HCT116 (cell line): ENCODE measurements at places on chromosomes 4 and X. TPM values are rescaled to one million over a fixed set of nuclear protein-coding genes. Genes with fewer than 3 reads are reported as not detected.

The RHOXF2B gene
- total RNA-seq, result not detected

The PLXNA3 gene
- total RNA-seq, result 89.3 TPM

The LRPAP1 gene
- total RNA-seq, result 109 TPM

The DOK7 gene
- 2.4 TPM for total RNA-seq

GRCh38 chr4:3226467-3226866, 22.5 kb upstream of the MSANTD1 start:
- H3K27me3 ChIP-seq, result no peaks in the 10 kb centered on the region
- no peak overlapping the region for H3K4me3 ChIP-seq
- H3K36me3 ChIP-seq, result peaks cover 31% of the 10 kb centered on the region
- DNase-seq, result no peak
- H3K4me1 ChIP-seq, result no peaks in the 10 kb centered on the region

DNA sequence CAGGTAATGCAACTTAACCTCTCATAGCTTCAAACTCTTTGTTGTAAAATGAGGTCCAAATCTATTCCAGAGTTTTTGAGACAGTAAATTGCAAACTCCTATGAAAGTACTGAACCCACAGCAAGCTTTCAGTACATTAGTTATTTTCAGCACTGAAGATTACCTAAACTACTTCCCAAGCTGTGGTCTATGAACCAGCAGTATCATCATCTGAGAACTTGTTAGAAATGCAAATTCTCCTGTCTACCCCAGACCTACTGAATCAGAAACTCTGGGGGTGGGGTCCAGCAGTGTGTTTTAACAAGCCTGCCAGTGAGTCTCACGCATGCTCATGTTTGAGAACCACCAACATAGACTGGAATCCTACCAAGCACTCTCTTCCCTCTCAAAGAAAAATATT, 5.7 kb upstream of the CASP6 start:
- H3K27ac ChIP-seq, result no peak overlapping the region
- peaks cover 8% of the 10 kb centered on the region for H3K36me3 ChIP-seq
- H3K4me1 ChIP-seq, result peaks cover 3% of the 10 kb centered on the region; the same call in 1 of the 2 replicates
- no peak for DNase-seq
- H3K27me3 ChIP-seq, result no peaks in the 10 kb centered on the region

DNA sequence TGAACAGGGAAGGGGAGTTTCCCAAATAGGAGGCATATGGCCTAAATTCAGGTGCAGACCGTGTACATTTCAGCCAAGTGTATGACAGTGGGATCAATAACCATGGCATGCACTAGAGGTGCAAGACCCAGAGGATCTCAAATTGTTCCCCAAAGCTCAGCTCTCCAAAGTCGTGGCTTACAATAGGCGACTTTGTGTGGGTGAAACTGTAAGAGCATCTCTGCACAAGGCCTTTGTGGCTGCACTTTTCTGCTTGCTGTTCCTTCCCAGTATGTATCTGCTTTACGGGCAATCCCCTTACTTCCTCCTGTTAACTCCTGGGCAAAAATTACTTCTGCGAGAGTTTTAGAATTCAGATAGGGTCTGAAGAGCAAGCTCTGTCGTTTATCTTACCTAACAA, 518.3 kb upstream of the ZFP42 start:
- H3K36me3 ChIP-seq, result no peaks in the 10 kb centered on the region
- no peaks in the 10 kb centered on the region for H3K4me1 ChIP-seq
- no peak overlapping the region for H3K27ac ChIP-seq
- H3K4me3 ChIP-seq, result no peak overlapping the region
- no peak for DNase-seq

DNA sequence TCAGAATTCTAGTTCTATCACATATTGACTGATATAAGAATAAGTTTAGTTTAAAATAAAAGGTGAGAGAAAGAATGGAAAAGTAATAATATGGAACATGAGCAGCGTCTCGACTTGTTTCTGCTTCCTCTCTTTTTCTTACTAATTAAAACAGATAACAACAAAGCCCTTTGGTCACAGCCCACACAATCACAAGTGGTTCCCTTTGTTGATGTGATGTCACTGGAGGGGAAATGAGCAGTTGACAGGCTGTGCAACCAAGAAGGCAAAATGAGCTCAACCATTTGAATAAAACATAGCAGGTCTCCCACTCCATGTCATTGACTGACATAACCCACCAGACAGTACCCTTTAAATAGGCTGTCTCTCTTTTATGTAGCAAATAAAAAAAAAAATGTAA, 342.5 kb upstream of the MAGEB2 start:
- no peaks in the 10 kb centered on the region for H3K27me3 ChIP-seq
- H3K27ac ChIP-seq, result no peak overlapping the region
- DNase-seq, result no peak
- H3K36me3 ChIP-seq, result no peaks in the 10 kb centered on the region

DNA sequence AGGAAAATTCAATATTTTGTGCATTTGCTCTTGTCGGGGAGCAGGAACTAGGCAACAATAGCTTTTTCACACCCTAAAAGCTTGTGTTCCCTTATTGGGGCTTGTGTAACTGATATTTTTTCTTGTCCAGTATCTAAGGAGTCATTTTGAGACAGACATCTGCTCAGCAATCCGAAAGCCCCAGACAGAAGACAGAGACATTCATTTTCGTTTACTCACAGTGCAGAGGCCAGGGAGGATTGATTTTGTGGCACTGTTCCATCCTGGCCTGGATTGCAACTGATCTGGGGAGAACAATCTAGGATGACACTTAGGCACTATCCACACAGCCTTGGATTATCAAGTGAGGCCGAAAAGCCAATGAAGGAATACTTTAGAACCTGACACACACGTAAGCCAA, 27.4 kb upstream of the PLAC1 start:
- H3K36me3 ChIP-seq, result no peaks in the 10 kb centered on the region
- no peaks in the 10 kb centered on the region for H3K27me3 ChIP-seq
- H3K4me1 ChIP-seq, result no peaks in the 10 kb centered on the region
- H3K27ac ChIP-seq, result no peak overlapping the region
- no peak for DNase-seq

DNA sequence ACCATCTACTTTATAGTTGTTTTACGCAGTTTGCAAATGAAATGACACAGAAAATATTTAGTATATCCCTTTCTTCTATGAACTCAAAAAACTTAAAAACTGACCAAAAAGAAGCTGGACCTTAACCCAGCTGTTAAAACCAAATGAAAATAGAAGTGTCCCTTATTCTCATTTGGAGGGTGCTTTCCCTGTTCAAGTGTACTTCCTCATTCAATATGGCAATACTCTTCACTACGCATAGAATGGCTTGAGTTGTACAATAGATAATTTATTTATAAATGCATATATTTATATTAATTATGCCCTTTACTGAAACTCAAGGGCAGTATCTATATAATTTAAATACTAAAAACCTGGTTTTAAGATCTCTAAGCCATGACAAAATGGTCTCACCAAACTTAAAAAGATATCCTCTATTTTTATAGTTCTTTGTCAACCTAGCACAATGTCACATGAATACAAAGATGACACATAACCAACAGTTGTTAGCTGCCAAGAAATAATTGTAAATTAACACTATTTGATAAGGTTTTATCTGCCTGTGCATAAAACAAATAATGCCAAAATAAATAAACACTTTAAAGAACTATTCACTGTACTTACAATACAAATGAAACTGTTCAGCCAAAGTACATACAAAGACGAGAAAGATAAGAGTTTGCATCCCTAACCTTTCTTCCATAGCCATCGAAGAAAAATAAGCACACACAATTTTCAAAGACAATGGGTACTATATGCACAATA, 25.2 kb downstream of the YTHDC1 start:
- H3K4me1 ChIP-seq, result no peaks in the 10 kb centered on the region
- no peak overlapping the region for H3K27ac ChIP-seq
- DNase-seq, result no peak
- peaks cover 39% of the 10 kb centered on the region for H3K36me3 ChIP-seq

DNA sequence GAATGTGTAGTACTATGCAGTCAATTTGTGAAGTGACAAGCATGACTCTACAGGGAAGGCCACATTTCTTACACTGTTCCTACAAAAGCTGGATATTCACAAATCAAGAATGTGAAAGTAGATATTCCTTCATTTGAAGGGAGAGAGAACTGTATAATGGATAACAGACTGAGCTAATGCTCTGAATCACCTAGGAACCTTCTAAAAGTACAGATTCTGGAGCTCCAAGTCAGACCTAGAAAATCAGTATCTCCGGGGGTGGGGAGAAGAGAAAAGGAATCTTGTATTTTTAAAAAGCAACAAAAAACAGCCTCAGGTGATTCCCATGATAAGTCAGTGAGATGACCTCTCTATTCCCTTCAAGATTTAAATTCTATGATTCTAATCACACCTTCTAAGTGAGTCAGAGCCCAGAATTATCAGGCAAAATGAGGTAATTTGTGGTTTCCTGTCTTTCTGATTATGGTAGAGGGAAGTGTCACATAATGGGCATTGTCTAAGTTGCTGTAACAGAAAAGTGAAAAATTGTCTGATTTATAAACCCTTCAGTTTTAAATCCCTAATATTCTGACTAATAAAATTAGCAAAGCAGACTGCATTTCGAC, 80.9 kb downstream of the IL21 start:
- no peak overlapping the region for H3K4me3 ChIP-seq
- H3K27ac ChIP-seq, result no peak overlapping the region
- H3K27me3 ChIP-seq, result no peaks in the 10 kb centered on the region
- H3K4me1 ChIP-seq, result no peaks in the 10 kb centered on the region
- no peak for DNase-seq

GRCh38 chr4:14646831-14647230, 355.4 kb upstream of the CPEB2 start:
- no peak for DNase-seq
- no peak overlapping the region for H3K4me3 ChIP-seq
- no peaks in the 10 kb centered on the region for H3K4me1 ChIP-seq
- H3K27me3 ChIP-seq, result no peaks in the 10 kb centered on the region
- H3K27ac ChIP-seq, result no peak overlapping the region

GRCh38 chrX:21932292-21933002, 8.1 kb upstream of the SMS start:
- H3K36me3 ChIP-seq, result no peaks in the 10 kb centered on the region
- peak overlapping the region; percentile 3; the same call in 1 of the 2 replicates for H3K27ac ChIP-seq
- no peaks in the 10 kb centered on the region for H3K27me3 ChIP-seq
- DNase-seq, result no peak

GRCh38 chr4:25580633-25581467, 74.8 kb upstream of the SLC34A2 start:
- no peak overlapping the region for H3K4me3 ChIP-seq
- DNase-seq, result no peak
- no peaks in the 10 kb centered on the region for H3K27me3 ChIP-seq
- H3K4me1 ChIP-seq, result no peaks in the 10 kb centered on the region
- H3K27ac ChIP-seq, result no peak overlapping the region
